GM23338 (cell line): ENCODE measurements at places on chromosomes 3 and 15. TPM values are rescaled to one million over a fixed set of nuclear protein-coding genes. Genes with fewer than 3 reads are reported as not detected.

GRCh38 chr3:55658690-55659562 is 171.8 kb upstream of the WNT5A start:
- DNase-seq, result peak; percentile 74

GRCh38 chr3:46100812-46101211 is 73.5 kb upstream of the XCR1 start:
- DNase-seq, result no peak

Gene CRYGS
- total RNA-seq, result 0.74 and 2.9 TPM in 2 replicates

Gene ANKUB1
- not detected in 2 replicates for total RNA-seq

- DNase-seq, result no peak
These were observed 27.9 kb upstream of the MUC20 start for GRCh38 chr3:195692781-195693427.

Gene PLAAT1
- 5.4 and 6.6 TPM in 2 replicates for total RNA-seq

DNA sequence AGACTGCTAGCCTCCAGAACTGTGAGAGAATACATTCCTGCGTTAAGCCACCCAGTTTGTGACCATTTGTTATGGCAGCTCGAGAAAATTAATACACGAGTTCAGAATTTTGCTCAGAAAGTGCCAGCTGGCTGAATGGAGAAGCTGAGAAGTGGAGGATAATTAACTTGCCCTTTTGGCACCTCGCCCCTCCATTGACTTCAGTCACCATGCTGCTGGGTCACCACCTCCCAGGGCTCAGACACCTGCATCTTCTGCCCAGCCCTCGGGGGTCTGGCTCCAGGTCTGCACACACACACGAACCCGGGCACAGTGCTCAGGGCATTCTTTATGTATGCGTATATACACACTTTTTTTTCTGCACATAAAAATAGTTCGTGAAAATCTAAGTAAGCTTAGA is 32.0 kb downstream of the AMOTL2 start:
- DNase-seq, result no peak

DNA sequence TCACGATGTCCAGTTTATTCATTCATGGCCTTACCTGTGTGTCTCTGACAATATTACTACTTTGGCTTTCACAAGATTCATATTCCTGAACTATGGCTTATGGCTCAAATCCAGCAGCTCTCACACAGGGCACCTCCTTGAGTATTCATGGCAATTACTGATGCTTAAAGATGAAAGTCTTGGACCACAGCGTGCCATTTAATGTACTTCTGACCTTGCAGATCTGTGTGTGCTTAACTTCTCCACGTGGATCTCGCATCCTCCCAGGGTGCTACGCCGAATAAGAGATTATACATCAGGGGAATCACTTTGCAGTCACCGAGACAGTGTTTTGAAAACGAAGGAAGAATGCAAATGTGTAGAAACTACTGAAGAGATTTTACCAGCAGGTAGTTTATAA is 147.5 kb downstream of the TNIK start:
- DNase-seq, result no peak

Gene ITIH1
- total RNA-seq, result not detected in 2 replicates

GRCh38 chr15:78906316-78906620 is 33.6 kb downstream of the MORF4L1 start:
- no peak for DNase-seq

GRCh38 chr15:33150971-33151370 is 43.5 kb downstream of the FMN1 start:
- no peak for DNase-seq

- no peak for DNase-seq
These were observed 410 bp downstream of the LRRC49 start for GRCh38 chr15:70892912-70893560.

Gene MESP1
- 0.21 TPM in 1 of 2 replicates, not detected in the other for total RNA-seq

DNA sequence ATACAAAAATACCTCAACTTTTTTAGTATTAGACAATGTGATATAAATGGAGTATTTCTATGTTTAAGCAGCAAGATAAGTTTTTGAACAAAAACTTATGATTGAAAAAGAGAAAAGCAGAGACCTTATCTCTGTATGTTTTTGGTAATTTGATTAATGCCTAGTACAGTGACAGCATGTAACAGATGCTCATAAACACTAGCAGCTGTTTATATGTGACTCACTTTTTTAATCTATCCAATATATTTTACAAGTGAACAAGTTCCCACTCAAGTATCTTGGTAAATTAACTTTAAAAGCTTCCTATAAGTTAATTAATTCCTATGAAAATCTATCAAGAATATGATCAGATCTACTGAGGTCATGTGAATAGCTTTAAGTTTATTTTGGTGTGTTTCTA is 55.1 kb downstream of the NGLY1 start:
- DNase-seq, result no peak

DNA sequence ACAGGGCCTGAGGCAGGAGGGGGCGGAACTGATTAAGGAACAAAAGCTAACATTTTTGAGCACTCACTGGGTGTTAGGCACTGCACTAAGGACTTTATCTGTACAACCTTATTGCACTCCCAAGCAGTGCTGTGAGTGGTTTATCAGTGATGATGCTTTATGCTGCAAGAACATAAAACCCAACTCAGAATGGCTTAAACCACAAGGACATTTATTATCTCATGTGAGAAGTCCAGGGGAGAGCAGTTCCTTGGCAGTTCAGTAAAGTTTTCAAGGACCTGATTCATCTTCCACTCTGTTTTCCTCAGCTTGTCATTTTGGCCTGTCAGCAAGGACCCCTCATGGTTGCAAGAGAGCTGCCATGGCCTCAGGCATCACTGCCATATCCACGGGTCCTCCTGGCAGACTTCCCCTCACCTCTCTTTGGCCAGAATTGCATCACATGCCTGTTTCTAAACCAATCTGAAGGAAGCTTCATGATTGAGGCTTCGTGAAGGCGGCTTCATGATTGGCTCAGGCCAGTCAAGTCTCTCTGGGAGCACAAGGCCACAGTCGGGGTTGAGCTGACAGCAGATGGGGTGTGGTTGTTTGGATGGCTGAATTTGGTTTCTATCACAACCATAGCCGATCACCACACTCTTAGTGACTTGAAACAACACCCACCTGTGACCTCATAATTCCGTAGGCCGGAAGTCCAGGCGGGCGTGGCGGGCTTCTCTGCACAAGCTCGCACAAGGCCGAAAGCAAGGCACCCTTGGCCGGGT is 15.8 kb downstream of the EFCC1 start:
- no peak for DNase-seq

Gene ZNF280D
- 32.5 and 34.1 TPM in 2 replicates for total RNA-seq

DNA sequence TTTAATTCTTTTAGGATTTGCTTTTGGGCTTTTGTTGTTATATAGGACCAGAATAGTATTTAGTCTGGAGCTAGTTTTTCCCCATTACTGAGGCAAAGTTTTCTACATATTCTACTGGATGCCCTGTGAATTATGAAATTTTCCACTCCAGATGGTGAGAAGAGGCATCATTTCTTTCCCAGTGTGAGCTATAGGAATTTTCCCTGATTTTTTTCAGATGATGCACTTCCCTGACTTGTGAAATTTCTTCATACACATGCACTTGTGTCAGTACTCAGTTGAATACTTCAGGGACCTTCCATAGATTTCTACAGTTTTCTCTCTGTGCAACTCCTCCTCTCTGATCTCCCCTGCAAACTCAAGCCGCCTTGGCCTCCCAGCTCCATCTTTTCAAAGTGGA is 73.7 kb upstream of the SLCO2A1 start:
- DNase-seq, result no peak

Gene AHSG
- total RNA-seq, result 0.10 TPM in 1 of 2 replicates, not detected in the other

DNA sequence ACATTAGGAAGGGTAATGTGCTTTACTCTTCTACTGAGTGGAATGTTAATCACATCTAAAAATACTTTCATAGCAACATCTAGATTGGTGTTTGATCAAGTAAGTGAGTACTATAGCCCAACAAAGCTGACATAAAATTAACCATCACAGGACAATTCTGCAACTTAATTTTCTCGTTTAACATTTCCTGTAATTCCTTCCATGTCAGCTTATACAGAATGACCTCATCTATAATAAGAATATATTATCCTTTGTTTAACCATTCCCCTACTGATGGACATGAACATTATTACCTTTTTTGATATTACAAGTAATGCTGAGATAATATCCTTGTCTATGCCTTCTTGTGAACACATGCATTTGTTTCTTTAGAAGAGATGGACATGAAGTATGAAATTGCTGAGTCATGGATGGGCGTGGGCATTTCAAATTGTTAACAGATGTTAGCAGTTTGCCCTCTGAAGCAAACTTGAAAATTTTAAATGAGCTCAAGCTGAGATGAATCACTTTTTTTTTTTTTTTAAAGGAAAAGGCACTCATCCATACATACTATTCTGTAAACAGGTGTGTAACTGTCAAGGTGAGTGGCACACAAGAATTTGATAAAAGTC is 85.1 kb downstream of the OXNAD1 start:
- no peak for DNase-seq

Gene HTD2
- 8.7 and 19.3 TPM in 2 replicates for total RNA-seq

DNA sequence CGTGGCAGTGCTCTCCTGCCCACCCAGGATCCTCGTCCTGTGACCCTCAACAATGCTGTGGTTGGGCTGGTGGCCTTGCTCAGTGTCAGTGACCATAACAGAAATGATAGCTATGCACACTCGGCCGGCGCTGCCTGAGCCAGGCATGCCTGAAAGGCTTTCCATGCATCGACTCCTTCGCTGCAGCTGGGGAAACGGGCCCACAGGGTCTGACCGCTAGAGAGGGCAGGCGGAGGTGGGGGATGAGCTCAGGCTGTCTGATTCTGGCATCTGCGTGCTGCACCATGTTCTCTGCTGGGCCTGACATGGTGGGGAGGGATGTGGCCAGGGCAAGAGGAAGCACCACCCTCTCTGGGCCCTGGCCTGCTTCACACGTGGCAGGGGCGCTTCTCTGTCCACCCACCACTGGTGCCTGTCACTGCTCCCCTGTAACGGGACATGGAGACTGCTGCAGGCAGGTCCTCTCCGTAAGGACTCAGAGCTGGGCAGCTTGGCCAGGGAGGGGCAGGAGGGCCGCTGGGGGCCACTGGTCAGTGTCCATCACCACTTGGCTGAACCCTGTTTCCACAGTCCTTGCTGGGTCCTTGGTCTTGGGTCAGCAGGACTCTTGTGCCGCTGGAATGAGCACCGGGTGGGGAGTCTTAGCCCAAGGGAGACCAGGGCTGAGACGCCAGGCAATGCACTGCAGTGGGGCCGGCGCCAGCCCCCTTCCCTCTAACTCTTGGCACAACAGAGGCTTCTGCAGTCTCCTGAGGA is 64.1 kb upstream of the RPL32 start:
- DNase-seq, result no peak

Gene RBM5
- 111 and 130 TPM in 2 replicates for total RNA-seq

GRCh38 chr15:66308531-66308930 is 15.2 kb downstream of the DIS3L start:
- DNase-seq, result no peak

DNA sequence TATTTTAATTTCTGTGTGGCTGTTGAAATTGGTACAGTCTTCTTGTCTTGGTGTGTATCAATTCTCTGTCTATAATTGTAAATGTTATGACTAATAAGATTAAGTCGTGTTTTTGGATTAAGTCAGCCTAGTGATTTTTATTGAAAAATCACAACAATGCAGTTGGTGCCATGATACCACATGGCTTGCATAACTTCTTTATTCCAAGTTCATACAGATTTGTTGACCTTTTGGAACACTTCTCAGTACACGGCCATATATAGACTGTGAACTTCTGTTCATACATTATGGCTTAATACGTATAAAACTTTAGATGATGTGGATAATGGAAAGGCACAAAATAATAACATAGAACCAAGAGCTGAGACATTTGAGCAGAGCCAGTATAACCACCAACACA is 121.2 kb upstream of the NAALADL2 start:
- DNase-seq, result no peak

DNA sequence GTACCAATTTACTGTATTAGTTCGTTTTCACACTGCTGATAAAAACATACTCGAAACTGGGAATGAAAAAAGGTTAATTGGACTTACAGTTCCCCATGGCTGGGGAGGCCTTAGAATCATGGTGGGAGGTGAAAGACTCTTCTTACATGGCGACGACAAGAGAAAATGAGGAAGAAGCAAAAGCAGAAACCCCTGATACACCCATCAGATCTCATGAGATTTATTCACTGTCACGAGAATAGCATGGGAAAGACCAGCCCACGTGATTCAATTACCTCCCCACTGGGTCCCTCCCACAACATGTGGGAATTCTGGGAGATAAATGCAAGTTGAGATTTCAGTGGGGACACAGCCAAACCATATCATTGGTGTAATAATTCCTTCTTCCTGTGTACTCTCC is 69.6 kb downstream of the C3orf20 start:
- DNase-seq, result no peak

DNA sequence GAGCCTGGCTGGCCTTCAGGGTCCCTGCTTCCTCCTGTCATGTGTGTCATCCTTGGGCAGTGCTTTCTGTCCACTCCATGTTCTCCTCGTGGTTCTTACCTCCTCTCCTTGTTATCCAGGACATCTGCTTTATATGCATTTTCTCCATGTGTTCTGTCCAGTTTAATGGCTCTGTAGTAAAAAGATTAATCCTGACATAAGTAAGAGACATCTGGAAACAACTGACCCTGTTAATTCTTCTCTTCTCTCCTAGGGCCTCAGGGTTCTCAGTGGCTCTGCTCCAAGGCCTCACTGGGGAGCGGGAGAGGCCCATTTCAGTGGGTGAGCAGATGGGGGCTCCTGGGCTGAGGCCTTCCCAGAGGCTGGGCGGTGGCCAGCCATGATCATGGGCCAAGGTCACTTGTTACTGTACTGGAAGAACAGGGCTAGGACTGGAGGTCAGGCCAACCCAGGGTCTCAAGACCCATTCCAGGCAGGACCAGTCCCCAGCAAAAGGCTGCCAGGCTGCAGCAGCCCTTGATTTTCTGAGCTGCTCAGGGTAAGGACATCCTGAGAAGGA is 20.2 kb upstream of the CDCP1 start:
- DNase-seq, result no peak

- DNase-seq, result no peak
These were observed 100.0 kb downstream of the MAGI1 start for GRCh38 chr3:65938676-65939075.

DNA sequence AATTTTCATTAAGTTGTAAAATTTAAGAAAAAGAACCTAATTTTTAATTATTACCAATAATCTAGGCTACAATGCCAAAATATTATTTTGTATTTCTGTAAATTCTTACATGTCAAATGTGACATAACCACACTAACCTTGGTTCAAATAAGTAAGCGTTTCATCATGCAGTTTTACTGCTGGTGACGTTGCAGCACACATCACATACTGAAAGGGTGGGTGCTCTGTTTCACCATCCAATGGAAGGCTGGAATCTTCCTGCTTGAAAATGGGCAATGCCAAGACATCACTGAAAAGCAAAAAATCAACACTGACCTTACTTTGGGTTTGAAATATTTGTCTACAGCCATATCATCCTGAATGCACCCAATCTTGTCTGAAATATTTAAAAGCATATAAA is 14.8 kb downstream of the UBP1 start:
- DNase-seq, result no peak

Gene CCDC9B
- total RNA-seq, result 0.97 and 1.2 TPM in 2 replicates

Gene RTP3
- 0.97 TPM in 1 of 2 replicates, not detected in the other for total RNA-seq

DNA sequence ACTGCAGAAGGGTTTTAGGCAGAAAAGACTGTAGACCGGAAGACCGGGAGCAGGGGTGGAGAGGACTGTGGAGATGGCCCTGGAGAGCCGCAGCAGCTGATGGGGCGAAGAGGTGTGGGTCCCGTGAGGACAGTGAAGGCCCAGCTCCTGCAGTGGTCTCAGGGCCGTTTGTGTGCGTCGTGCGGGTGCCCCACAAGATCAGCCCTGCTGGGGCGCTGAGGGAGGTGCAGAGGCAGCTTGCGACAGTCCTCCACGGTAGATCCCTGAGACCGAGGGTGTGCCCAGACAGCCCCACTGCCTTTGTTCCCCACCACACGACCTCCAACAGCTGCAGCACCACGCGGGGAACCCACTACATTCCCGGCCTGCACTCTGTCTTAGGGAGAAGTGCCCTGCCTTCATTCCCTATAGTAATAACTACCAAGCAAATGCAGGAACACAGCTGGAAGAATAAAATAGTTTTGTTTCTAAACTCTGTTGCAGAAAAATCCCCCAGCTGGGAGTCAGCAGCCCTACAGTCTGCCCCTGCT is 19.0 kb upstream of the CRABP1 start:
- DNase-seq, result peak; percentile 46
